ENCODE measurements at places on chromosomes 1 and 21.

DNA sequence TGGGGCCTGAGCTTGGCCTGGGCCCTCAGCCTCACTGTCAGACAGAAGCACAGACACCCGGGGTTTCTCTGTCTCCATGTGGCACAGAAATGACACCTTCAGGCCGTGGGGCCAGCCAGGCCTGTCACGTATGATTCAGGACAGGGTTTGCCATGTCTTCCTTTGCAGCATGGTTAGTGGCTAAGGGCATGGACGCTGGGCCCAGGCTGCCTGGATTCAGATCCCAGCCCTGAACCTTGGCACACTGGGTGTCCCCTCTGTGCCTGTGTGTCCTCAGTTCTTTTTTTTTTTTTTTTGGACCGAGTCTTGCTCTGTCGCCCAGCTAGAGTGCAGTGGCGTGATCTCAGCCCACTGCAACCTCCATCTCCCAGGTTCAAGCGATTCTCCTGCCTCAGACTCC, 73.6 kb downstream of the SPSB1 start:
- DNase-seq: no peak

DNA sequence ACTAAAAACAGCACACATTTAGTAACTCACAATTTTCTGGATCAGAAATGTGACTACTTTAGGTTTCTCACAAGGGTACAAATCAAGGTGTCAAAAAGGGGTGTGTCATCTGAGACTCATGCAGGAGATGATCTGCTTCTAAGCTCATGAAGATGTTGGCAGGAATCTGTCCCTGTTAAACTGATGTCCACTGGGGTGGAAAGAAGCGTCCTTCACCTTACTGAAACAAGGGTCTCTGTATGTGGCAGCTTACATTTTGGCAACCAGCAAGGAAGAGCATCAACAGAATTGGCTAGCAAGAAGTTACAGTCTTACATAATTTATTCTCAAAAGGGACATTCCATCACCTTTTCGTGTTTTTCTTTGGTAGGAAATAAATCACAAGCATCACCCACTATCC, 1223.8 kb downstream of the AMY1C start:
- DNase-seq: no peak

DNA sequence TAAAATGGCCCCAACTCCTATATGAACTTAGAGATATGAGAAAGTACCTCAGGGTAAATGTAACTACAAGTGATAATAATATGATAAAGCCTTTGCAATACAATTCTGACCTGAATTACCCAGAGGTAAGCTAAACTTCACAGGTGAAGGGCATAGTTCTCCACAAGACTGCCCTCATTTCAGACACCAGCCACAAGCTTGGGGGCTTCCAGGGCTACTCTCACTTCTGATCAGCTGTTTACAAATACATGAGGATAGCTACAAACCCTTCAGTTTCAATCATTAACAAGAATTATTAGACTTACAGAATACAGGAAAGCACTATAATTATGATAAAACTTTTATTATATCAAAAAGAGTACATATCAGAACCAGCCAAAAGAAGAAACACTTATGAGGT, 18.7 kb upstream of the DPH5 start:
- no peak for DNase-seq

DNA sequence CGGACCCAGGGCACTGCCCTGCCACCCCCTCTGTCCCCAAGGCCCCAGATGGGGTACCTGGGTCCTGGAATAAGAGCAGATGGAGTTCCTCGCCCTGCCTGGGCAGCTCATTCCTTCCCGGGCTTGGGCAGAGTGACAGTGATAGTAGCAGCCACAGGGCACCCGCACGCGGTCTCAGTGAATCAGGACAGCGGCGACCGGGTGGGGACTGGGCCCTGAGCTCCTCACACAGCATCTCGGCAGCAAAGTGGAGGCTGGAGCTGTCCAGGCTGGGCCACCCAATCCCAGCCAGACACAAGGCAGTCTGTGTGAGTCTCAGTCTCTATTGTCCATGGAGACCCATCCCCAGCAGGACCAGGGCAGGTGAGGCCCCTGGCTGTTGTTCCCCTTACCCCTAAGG, 37.4 kb upstream of the CCDC27 start:
- DNase-seq: no peak

- no peak for DNase-seq
Observed at GRCh38 chr1:70504176-70504820, 93.2 kb downstream of the CTH start.

DNA sequence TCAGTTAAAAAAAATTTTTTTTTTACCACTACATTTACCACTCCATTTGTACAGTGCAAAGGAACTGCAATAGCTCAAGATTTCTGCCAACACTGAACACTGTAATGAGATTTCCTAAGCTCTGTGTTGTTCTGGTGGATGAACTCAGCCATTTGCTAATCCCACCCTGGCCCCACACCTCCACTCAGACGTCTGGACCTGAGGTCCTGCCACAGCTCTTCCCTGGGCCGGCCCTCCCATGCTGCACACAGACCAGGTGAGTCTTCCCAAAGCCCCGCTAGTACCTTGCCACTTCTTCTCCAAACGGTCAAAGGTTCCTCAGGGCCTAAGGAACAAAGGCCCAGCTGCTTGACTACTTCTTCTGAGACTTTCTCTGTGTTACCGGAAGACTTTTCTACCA, 56.4 kb downstream of the SLC45A1 start:
- no peak for DNase-seq

- DNase-seq: no peak
Observed at GRCh38 chr21:32800056-32800455, 28.5 kb upstream of the PAXBP1 start.
